ENCODE measurements at places on chromosomes 11 and 22.

DNA sequence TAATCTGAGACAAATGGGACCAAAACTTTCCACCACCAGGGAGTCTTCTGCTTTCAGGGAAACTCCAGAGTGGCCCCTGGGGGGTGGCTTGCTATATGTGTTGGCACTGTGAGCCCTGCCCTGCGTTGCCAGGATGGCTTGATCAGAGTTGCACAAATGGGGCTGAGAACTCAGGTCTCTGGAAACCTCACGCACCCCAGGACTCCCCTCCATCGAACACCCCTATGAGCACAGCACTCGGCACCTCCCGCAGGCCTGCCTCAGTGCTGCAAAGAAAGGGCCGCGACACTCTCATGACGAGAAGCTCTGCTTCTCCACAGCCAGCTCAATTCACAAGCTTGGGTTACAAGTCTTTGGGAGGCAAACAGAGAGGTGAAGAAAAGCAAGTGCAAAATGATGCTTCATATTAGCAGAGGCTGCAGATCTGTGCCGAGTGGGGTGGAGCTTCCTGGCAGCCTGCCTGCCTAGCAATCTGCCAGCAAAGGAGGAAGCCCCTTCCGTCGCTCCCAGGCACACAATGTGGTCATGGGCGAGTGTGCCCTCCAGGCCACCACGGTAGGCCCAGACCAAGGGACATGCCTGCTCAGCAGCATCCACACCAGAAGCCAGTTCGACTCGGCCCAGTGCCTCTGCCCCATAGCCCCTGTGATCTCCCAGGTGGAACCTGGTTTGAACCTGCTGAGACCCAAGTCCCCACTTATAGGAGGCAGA lies 55.7 kb downstream of the MYH9 start:
- DNase-seq, result no peak

DNA sequence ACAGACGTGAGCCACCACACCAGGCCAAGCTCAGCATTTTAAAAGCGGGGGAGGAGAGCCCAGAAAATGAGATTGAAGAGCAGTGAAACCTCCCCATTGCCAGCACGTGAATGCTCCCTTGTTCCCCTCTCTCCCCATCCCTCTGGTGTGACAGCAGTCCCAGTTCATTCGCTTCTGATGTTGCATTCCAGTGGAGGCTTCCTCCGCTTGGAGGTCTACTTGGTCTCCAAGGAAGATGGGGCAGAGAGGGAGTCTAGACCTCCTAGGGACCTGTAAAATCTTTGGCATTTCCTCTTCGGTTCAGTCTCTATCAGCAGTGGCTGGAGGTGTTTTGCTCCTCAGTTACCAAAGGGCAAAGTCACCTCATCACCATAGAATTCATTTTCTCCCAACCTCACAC lies 30.2 kb upstream of the EP300 start:
- no peak for DNase-seq

GRCh38 chr11:62792202-62792575 lies 383 bp upstream of the TMEM223 start:
- no peak for DNase-seq

DNA sequence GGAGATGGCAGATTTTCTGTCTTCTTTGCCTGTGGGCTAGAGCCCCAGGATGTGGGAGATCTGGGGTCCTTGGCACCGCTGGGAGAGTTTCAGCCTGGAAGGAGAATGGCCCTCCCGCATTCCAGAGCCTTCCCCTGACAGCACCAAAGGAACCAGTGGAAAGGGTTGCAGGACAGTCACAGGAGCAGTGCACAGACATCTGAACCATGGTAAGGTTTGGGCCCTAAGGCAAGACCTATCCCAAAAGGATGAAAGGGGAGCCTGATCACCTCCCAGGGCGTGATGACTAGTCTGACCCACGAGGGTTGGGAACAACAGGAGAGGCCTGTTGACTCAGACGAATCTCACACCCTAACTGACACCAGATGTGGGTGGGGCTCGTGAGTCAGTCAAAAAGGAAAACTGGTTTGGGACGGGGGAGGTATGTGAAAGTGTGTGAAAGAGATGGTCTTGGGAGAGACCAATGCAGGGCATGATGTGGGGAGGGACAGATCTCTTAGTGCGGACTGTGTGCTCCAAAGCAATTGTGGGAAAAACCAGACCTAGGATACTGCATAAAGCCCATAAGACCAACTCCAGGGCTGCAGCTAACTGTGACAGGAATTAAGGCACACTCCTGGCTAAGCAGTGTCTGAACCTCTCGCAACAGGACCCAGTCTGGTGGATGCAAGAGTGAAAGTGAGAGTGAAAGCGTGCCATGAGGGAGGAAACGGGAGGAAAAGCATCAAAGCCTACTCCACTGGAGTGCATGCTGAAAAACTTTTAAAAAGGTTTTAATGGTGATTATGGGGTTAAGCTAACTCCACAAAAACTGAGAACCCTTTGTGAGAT lies 39.1 kb upstream of the GLYAT start:
- no peak for DNase-seq

- no peak for DNase-seq
Measured at GRCh38 chr11:105000797-105001196, 22.2 kb downstream of the CASP5 start.

- DNase-seq, result no peak
Measured at GRCh38 chr22:24106385-24107381, 74.6 kb upstream of the SUSD2 start.

DNA sequence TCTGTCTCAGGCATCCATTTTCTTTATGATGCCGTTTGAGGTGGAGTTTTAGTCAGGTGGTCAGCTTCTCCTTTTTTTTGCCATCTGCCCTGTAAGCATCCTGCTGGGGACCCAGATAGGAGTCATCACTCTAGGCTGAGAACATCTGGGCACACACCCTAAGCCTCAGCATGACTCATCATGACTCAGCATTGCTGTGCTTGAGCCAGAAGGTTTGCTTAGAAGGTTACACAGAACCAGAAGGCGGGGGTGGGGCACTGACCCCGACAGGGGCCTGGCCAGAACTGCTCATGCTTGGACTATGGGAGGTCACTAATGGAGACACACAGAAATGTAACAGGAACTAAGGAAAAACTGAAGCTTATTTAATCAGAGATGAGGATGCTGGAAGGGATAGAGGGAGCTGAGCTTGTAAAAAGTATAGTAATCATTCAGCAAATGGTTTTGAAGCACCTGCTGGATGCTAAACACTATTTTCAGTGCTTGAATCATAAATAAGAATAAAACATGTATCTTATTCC lies 10.9 kb upstream of the HBE1 start:
- DNase-seq, result no peak

GRCh38 chr11:126514061-126514693 lies 158.7 kb downstream of the ST3GAL4 start:
- DNase-seq, result no peak

- DNase-seq, result no peak
Measured at GRCh38 chr11:97079244-97079643, 689.4 kb downstream of the JRKL start.

DNA sequence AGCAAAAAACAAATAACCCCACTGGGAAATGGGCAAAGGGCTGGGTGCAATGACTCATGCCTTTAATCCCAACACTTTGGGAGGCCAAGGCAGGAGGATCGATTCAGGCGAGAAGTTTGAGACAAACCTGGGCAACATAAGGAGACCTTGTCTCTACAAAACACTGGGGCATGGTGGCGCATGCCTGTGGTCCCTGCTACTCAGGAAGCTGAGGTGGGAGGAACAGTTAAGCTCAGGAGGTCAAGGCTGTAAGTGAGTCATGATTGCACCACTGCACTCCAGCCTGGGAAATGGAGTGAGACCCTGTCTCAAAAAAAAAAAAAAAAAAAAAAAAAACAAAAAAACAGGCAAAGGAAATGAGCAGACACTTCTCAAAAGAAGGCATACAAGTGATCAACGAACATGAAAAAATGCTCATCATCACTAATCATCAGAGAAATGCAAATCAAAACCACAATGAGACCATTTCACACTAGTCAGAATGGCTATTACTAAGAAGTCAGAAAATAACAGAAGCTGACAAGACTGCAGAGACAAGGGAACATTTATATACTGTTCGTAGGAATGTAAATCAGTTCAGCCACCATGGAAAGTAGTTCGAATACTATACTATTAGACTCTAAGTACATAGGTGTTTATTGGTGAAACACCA lies 48.2 kb upstream of the SMCO4 start:
- DNase-seq, result no peak

- peak; percentile 53 for DNase-seq
Measured at GRCh38 chr11:78313181-78313795, 104.3 kb downstream of the GAB2 start.

DNA sequence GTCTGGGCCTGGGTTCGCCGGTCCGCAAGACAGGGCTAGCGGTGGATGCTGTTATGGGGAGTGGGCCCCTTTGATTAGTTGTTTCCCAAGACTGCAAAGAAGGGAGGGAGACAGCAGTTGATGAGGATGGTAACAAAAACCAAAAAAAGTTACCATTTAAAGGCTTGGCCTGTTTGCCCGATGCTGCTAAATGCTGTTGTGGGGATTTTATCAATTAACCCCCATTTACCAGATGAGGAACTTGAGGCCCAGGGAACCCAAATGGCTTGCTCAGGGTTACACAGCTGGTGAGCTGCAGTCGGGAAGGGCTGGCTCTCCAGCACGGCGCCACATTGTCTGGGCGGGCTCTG lies 3.4 kb downstream of the TRPT1 start:
- DNase-seq, result no peak

GRCh38 chr11:1515082-1516060 lies 28.8 kb upstream of the MOB2 start:
- no peak for DNase-seq

DNA sequence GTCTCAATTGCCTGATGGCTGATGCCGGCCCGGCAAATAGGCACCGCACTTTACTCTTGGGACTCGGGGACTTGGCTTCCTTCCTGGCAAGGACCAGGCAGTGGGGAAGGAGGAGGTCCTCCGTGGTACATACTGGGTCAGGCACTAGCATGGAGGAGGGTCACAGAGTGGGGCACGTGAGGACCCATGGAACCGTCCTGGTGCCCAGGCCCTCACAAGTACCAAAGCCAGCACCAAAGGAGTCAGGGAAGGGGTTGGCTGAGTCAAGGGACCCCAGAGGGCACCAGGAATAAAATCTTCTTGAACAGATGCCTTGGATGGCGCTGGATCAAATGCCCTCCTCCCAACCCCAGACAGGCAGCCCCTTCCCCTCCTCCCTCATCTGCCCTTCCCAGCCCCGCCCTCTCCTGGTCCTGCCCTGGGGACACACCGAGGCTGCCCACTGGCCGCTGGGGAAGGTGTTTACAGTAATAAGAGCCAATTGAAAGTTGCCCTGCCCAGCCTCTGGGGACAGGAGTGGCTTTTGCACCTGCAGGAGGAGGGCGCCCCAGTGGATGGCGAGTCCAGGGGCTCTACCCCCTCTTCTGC lies 5.6 kb upstream of the CARNS1 start:
- peak; percentile 63 for DNase-seq

DNA sequence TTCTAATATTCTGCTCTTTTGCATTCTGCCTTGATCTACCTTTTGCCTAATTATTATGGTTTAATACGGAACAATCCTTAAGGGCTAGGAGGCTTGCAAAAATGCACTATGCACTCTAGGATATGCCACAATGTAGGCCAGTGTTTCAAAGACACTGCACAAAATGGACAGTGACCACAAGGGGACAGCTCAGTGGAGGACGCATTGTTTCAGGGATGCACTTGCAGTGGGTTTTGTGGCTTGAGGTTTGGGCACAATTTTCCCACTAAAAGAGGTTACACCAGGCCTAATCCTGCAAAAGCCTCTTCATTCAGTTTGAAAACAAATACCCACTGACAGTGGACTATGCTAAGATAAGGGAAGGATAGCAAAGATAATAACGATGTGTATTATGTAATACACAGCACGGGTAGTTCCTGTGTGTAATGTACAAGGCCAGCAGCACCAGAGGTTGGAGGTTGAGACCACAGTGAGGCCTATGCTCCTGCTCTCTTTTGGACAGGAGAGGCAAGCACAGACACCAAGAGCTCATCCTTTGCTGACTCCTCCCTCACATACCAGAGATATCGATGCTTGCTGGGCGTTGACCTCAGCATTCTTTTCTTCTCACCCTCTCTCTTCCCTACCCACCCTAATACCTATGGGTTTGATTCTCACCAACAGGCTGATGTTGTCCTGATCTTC lies 12.7 kb downstream of the MAP6 start:
- DNase-seq, result no peak

DNA sequence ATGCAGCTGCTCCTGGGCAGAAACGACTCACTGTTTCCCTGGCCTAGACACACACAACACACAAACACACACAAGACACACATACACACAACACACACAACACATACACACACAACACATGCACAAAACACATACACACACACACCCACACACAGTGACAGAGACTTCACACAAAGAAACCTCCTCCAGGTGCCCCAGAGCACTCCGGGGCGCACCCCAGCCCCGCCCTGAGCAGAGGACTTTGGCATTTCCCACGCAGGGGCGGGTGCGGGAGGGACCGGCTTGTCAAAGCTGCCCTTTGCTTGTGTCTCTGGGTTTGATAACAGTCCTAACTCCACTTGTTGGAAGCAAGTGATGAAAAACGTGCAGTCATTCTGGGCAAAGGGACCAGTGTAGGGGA lies 6.5 kb downstream of the APOBEC3A start:
- DNase-seq, result no peak

DNA sequence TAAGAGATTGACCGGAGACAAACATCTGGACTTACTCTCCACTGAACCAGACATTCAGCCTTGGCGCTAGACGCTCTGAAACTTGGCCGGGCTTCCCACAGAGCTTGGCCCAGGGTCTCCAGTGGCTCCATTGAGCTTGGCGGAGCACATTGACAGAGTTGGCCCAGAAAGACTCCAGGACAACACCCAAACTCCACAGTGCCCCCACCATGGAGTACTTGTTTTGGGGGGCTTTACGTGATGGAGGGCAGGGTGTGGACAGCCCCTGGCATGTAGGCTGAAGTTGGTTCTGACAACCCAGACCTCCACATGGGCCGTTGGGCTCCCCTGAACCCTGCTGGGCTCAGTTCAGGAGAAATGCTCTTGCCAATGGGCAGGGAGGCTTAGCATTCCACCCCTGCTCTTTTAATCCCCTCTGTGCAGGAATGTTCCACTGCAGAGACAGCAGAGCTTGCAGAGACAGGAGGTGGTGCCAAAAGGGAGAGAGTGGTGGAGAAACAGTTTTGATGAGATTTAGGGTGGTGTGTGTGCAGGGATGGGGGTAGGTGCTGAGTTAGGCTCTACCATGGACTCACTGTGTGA lies 102.4 kb upstream of the TIMP3 start:
- DNase-seq, result no peak

DNA sequence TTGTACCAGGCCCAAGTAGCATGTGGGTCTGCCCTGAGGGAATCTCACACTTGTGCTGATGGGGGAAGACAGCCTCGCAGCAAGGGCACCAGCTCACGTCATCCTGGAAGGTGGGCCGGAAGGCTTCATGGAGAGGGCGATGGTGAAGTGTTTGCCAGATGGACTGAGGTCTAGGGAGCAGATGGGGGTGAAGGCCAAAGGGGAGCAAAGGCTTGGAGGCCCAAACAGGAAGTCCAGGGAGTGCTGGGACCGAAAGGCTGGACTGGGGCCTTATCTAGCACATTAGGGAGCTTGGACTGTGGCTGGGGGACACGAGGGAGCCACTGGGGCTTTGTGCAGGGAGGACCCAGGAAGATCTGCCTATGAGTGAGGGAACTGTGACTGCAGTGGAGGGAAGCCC lies 1.2 kb upstream of the TNFRSF13C start:
- no peak for DNase-seq

GRCh38 chr22:18088825-18089568 lies 11.2 kb downstream of the PEX26 start:
- no peak for DNase-seq

GRCh38 chr11:76803023-76803422 lies 19.9 kb downstream of the TSKU start:
- DNase-seq, result no peak
